NCI-H1694 treated with DMSO at 0.1 percent for 48 hours (cell line): ENCODE measurements at places on chromosomes 7 and 10.

- no peak for DNase-seq
Measured at GRCh38 chr7:131581241-131582051, 25.0 kb upstream of the PODXL start.

DNA sequence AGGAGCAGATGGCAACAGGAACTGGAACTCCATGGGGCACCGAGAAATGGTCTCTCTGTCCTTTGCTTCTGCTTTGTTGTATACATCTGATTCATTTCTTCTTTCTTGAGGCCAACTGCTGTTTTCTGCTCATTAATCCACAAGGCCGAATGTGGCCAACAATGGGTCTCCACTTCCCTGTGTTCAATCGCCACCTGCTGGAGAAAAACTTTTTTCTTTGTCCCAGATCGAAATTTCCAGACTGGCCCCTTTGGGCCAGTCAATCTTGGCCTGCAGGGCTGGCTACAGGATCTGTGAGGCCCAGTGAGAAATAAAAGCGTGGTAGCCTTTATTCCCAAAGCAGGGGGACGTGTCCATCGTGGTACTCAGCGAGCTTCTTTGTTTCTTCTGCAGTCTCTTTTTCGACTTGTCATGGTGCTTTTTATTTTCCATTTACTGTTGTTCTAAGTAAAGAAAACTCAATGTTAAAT is 58.8 kb downstream of the PARP12 start:
- DNase-seq: peak; percentile 5

DNA sequence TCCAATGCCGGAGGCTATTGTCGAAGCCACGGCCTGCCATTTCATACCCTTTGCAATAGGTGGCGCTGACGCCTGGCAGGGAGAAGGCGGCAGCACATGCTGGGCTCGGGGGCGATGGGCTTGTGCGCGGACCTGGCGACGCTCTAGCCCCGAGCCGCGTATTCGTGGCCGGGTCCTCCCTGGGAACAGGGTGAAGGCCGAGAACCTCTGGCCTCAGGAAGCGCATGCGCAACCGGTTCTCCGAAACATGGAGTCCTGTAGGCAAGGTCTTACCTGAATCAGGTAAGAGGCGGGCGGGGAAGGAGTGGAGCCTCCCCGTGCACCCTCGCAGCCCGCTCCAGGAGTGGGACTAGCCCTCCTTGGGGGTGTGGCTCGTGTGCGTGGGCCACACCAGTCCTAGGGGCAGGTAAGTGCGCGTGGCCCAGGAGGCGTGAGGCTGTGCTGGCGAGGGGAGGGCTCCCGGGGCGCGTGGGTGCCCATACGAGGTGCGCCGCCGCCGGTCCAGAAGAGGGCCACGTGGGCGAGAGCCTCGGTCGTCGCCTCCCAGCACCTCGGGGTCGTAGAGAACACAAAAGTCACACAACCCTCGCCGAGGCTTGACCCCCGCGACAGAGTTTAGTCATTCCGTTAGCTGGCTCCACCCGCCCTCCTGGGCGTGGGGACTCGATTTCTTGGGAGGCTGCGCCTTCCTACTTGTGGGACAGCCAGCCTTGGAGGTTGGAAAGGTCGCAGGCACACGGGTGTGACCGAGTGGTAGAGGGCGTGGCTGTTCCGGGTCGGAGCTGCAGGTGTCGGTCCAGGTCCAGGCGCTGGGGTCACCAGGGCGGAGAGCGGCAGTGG is 5.6 kb upstream of the MEST start:
- no peak for DNase-seq

- DNase-seq: no peak
Measured at GRCh38 chr10:105963334-105963884, 1201.1 kb downstream of the SORCS1 start.

DNA sequence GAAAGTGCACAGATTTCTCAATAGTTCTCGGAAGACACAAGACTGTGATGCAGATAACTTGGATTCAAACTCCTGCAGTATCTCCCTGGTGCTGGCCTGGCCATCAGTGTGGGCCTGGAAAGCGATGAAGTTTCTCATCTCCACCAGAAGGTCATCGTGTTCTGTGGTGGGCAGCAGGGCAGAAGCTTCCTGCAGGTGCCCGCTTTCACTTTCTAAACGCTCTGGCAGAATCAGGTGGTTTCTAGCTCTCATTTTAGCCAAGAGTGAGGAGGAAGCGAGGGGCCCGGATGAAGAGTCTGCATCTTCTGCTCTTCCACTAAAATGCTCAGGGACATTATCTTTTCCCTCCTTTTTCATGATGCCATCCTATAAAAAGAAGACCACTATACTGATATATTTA is 63.0 kb upstream of the DRGX start:
- no peak for DNase-seq

DNA sequence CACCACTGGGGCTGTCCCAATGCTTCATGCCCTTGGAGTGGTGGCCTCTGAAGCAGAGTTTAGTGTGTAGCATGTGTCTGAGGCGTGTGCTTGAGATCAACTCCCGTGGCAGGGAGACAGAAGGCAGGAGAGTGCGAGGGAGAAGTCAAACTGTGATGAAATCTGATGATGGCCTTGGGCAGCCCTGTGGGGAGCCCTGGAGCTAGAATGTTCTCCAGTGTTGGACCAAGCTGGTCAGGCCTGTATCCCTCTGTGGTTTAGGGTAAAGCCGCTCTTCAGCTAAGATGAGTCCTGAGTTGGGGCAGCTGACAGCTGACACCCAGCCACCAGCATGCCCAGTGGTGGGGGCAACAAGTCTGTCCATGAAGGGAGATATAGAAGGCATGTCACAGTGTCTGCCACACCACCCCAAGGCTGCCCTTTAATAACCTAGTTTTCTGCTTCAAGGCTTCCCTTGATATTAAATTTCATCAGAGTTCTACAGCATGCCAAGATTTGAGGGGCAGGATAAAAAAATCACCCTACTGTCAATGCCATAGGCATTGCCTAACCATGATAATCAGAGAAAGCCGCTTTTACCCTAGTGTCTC is 170.5 kb upstream of the SVIL start:
- no peak for DNase-seq
